Fibroblast of skin of right quadriceps (primary cell): ENCODE measurements at places on chromosomes 12 and 14.

DNA sequence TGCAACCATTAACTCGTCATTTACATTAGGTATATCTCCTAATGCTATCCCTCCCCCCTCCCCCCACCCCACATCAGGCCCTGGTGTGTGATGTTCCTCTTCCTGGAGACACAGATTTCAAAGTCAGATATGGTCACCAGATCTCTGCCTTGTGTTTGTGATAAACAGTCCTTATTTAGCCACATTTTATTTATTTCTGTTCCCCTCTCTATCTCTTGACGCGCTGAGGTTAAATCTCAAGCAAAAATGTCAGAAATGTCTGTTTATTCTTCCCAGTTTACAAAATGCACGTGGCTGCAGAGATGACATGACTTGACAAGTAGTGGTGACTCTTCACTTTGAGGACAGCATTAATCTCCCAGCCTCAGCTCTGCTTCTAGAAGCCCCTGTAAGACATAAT, 11.5 kb upstream of the RASSF3 start:
- no peak for DNase-seq

GRCh38 chr12:132506328-132507160, 16.6 kb downstream of the FBRSL1 start:
- DNase-seq = peak; percentile 76

GRCh38 chr14:88868558-88869159, 44.2 kb downstream of the TTC8 start:
- DNase-seq = peak; percentile 28

DNA sequence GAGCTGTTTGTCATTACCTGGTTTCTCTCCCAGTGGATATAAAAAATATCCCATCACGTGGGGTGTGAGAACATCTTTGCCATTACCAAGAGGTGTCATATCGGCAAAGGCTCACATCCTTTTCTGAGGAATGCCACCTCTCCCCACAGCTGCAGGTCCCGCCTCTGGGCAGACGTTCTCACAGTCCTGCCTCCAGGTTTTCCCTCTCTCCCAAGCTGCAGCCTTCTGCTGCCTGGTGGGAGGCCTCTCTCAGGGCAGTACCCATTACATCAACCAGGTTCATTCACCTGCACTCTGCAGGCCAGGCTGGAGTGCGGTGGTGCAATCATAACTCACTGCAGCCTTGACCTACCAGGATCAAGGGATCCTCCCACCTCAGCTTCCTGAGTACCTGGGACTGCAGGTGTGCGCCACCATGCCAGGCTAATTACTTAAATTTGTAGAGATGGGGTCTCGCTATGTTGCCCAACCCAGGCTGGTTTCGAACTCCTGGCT, 15.0 kb upstream of the TMEM119 start:
- peak; percentile 29 for DNase-seq

GRCh38 chr12:673849-674248, 10.6 kb upstream of the NINJ2 start:
- DNase-seq = no peak

GRCh38 chr12:132597333-132598316, 12.8 kb downstream of the LRCOL1 start:
- DNase-seq = peak; percentile 70

- no peak for DNase-seq
These were observed 187.9 kb upstream of the PLXNC1 start for GRCh38 chr12:93960521-93960920.

DNA sequence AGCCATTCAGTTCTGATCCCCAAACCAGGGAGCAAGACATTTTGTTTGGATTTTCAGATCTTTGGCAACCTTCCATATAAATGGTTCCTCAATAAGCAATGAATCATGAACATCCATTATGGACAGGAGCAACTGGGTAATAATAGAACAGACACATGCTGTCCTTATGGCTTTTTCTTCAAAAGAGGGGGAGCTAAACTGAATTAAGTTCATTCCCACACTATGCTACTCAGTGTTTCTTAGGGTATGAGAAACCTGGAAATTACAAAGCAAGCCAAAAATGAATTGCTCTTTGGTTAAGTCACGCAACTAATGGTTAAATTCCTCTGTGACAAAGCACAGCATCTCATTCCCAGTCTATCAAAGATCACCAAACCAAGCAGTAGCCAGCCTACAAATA, 51.0 kb downstream of the PTGER2 start:
- DNase-seq = peak; percentile 85

DNA sequence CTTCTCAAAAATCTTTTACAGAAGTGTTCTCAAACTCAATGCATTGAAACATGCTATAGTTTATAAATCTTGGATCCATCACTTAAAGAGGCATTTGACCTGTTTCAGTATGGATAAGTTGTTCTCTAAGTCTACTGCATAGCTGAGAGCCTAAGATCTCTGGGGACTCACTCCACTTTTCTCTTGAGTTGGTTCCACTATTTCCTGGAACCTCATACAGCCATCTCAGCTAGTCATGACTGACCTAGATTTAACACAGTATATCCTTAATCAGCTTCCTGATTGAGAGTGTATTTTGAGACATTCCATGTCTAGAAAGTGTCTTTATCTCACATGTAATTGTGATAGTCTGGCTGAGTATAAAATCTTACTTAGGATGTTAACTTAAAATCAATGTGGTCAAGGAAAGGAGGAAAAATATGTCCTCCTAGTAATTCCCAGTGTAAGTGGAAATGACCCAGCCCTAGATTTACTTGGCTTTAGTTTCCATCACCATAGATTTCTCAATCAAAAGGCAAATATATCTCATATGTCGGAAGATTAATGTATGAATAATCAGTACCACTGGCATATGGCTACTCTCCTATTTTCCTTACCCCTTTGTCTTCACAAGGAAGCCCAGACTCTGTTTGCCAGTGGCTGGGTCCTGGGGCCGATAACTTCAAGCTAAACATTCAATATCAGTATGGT, 61.9 kb downstream of the KICS2 start:
- DNase-seq = peak; percentile 51

DNA sequence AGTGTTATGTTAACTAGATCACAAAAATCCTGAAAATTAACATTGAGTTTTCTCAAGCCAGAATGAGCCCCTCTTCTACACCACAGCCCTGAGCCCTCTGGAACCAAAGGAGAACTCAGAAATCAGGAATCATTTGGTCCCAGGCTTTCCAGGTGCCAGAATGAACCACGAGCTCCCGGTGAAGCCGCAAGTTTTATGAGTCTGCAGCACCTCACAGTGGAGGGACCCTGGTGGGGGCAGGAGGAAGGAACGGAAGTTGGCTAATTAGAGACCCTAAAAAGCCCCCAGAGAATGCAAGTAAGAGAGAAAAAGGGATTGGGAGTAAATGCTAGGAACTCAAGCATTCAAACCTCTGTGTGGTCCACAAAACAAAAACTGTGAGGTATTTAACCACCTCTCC, 52.9 kb upstream of the BCL2L14 start:
- no peak for DNase-seq

GRCh38 chr12:98465950-98466602, 49.3 kb upstream of the TMPO start:
- no peak for DNase-seq

DNA sequence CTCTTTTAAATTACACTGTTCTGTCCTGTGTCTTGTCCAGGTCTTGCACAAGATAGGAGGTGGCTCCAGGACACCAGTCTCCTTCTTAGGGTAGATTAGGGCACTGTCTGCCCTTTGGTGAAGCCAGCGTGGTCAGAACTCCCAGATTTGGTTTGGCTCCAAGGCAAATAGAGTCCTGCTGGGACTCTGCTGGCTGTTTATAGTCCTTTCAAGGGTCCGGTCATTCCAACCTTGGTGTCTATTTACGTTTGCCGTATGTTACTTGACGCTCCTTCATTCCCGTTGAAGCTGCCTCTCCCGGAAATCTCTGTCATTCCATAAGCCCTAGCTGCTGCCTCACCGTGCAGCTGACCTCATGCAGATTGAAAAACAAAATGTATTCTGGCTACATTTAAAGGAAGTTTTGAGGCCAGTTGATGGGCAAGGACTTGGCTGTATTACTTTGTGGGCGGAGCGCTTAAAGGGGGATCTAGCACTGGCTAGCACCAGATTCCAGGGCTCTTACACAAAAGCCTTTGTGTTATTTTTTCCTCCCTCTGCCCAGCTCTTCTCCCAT, 180.6 kb downstream of the AKAP6 start:
- DNase-seq = peak; percentile 94

DNA sequence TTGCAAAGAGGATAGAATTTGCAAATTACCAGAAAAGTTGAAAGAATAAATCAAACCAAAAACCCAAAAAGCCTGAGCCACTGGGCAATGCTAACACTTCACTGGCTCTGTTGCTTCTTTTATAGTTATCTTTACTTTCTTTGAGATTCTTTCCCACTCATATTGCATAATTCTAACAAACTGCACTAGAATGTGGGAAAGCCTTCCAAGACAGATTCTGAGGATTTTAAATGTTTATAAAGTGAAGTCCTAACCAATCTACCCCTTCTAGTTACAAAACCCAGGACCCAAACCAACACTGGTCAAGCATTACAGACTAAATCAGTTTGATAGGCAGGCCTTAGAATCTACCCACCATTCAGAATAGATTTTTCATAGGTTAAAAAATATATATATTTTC, 150.9 kb downstream of the MED13L start:
- peak; percentile 18 for DNase-seq

DNA sequence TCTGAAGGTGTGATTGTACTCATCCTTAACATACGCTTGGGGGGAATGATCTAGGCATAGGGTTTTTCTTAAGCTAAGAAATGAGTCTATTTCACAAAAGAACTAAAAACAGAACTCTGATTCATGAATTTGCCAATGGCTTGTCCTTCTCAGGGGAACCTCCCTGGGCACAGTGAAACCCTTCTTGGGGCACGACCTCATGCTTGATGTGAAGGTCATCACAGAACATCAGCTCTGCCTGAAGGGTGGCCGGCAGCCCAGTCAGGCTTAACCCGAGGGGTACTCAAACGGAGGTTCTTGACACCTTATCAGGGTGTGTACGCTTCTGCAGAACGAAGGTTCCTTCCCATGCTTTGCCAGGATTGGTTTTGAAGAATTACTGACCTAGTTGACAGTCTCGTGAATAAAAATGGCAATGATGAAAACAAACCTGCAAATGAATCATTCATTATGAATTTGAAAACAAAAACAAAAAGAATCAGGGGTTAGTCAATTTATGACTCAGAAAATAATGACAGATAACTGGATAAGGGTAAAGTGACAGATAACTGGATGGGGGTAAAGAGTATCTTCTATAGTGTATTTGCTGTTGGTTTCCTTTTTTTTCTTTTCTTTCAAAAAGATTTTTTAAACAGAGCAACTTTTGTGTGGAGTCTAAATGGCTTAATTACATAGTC, 86.4 kb downstream of the GALNT8 start:
- DNase-seq = no peak

DNA sequence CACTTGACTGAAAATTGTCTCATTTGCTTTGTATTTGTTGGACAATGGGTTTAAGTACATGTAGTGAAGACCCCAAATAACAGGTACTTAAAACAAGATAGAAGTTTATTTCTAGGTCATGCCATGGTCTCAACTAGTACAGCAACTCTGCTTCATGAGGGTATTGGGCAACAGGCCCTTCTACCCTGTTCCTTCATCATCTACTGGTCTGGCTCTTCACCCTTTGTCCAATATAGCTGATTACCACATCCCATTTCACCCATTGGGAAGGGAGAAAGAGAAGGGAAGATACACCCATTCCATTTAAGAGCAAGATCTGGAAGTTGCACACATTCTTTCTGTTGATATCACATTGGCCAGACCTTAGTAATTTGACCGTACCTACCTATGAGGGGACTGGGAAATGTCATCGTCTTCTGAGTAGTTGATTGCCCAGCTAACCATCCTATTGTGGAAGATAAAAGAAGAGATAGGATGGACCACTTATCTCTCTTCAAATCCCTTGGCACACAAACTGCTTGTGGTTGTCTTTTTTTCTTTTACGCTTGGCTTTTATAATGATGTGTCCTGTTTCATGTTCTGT, 104.6 kb downstream of the DIP2B start:
- no peak for DNase-seq

DNA sequence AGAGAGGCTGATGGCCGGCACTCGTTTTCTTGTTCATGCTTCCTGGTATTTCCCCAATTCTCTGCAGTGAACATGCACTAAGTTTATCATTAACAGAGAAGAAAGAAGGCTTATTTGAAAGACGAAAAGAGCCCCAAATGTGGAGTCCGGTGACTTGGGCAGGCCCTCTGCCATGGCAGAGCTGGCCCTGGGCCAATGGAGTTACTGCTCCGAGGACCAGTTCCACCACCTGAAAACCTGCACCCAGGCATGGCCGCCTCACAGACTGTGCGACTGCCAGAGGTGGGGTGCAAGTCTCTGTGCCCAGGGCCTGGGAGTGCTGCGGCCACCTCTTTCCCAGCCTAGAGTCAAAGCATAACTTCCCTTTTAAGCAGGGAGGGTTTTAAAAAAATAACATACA, 24.9 kb downstream of the DEGS2 start:
- no peak for DNase-seq

- no peak for DNase-seq
These were observed 283.3 kb downstream of the RPL10L start for GRCh38 chr14:46368275-46368674.

DNA sequence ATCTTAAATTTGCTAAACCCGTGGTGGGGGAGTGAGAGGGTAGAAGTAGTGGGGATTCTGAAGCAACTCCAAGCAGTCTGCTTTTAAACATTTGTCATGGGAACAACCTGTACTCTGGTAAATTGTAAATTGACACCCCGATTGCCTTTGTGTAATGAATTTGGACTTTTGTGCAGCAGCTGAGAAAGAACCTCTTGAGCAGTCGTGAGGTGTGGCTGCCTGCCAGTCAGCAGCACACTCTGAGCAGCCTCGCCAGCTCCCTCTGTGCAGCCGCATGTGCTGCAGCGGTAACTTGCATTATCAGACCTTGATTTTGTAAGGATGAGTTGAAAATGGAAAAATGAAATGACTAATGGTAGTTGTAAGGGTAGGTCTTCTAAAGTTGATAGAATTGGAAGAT, 74.3 kb downstream of the SUSD6 start:
- DNase-seq = no peak

GRCh38 chr12:130961921-130962451, 8.3 kb downstream of the ADGRD1 start:
- DNase-seq = no peak

DNA sequence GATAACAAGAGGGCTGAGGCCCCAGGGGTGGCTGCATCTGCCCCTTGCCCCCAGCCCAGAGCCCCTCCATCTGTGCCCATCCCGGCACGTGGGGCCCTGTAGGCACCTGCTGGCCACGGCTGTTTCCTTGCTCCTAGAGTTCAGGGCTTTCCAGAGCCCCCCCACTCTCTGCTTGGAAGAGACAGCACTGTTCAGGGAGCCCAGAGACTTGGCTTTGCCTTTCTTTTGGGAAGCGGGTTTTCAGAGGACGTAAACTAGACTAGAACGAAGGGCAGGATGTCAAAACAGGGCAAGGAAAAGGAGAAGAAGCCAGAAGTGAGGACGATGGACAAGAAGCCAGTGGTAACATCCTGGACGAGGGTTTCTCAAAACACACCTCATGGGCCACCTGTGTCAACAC, 163.3 kb upstream of the LHX5 start:
- no peak for DNase-seq

DNA sequence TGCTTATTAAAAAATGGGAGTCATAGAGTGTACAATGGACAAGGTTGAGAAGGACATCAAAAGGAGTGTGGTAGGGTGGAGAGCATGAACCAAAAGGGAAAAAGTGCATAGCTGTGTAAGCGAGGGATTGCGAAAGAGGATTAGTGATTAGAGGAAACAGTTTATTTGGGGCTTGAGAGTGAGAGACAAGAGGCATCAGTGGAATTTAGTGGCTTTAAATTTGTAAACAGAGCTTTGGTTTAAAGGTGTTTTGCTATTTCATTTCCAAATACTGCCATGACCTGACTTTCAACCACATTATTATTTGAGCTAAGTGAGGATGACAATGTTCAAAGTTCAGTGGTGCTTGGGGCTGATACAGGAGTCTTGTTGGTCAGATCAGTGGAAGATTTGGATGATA, 53.4 kb downstream of the SLC16A7 start:
- DNase-seq = peak; percentile 34
